ENCODE measurements at places on chromosomes 1 and 21. TPM values are rescaled to one million over a fixed set of nuclear protein-coding genes. Genes with fewer than 3 reads are reported as not detected.

- no peak for DNase-seq
Measured at GRCh38 chr1:109370712-109371340, 26.9 kb downstream of the SORT1 start.

GRCh38 chr1:165387505-165387904, 31.0 kb upstream of the LMX1A start:
- no peak for DNase-seq

DNA sequence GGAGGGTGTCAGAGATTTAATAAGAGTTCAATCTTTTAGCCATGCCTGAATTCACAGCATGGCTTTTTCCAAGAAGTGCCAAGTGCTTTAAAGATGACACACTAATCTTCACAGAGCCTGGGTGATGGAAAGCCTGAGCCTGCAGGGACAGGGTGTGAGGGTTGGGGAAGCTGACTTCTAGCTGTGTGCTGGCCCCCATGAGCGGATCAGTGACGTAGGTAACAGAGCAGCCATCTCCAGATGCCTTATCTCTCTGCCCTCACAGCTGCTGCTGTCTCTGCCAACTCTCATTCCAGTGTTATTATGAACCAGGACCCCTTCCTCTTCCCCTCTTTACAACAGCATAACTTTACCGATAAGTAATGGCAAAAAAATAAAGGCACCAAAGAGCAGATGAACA, 30.6 kb downstream of the FAM78B start:
- no peak for DNase-seq

GRCh38 chr1:226966683-226967082, 26.6 kb downstream of the COQ8A start:
- DNase-seq, result no peak

KRTAP19-3 gene
- not detected for polyA plus RNA-seq

OR2L8 gene
- polyA plus RNA-seq, result not detected

DNAJC11 gene
- 61.2 TPM for polyA plus RNA-seq
